ENCODE measurements at places on chromosomes 4 and X. TPM values are rescaled to one million over a fixed set of nuclear protein-coding genes. Genes with fewer than 3 reads are reported as not detected.

DNA sequence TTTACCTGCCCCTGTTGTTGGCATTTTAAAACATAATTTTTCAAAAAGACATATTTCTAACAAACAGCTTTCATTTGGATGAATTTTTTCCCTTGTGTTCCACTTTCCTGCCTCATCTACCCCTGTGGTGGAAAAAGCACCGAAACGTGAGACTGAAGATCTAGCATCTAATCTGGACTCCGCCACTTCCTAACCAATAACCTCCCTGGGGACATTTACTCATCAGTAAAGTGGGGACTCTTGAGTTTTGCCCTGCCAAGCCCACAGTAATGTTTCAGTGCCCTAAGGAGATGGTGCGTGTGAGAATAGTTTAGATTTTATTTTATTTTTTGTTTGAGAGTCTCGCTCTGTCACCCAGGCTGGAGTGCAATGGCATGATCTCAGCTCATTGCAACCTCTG is 56.7 kb downstream of the ADGRG2 start:
- H3K36me3 ChIP-seq: no peaks in the 10 kb centered on the region
- H3K4me1 ChIP-seq: no peaks in the 10 kb centered on the region
- no peak for DNase-seq
- no peaks in the 10 kb centered on the region for H3K27me3 ChIP-seq
- no peak overlapping the region for H3K4me3 ChIP-seq
- no peak overlapping the region for H3K27ac ChIP-seq

GRCh38 chr4:84479663-84480062 is 19.4 kb downstream of the NKX6-1 start:
- H3K4me3 ChIP-seq: no peak overlapping the region
- H3K27ac ChIP-seq: no peak overlapping the region
- no peaks in the 10 kb centered on the region for H3K4me1 ChIP-seq
- H3K27me3 ChIP-seq: peaks cover 33% of the 10 kb centered on the region
- no peak for DNase-seq

DNA sequence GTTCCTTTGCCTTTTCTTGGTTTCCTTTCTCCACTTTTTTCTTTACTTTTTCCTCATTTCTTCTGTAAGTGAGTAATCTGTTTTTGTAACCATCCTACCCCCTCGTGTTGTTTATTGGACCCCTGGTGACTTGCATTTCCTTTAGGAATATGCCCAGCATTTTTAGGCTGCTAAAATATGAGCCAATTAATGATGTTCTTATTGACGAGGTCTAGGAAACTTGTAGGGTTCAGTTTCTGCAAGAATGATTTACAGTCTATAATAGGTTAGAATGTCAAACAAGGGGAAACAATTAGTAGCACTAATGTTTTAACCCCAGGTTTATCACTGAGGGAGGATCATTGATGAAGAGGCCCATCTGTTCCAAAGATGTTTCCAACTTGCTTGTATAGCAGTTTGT is 79.0 kb downstream of the CPE start:
- H3K27ac ChIP-seq: no peak overlapping the region
- no peak overlapping the region for H3K4me3 ChIP-seq
- peaks cover 29% of the 10 kb centered on the region for H3K27me3 ChIP-seq
- H3K36me3 ChIP-seq: no peaks in the 10 kb centered on the region
- no peaks in the 10 kb centered on the region for H3K4me1 ChIP-seq

DNA sequence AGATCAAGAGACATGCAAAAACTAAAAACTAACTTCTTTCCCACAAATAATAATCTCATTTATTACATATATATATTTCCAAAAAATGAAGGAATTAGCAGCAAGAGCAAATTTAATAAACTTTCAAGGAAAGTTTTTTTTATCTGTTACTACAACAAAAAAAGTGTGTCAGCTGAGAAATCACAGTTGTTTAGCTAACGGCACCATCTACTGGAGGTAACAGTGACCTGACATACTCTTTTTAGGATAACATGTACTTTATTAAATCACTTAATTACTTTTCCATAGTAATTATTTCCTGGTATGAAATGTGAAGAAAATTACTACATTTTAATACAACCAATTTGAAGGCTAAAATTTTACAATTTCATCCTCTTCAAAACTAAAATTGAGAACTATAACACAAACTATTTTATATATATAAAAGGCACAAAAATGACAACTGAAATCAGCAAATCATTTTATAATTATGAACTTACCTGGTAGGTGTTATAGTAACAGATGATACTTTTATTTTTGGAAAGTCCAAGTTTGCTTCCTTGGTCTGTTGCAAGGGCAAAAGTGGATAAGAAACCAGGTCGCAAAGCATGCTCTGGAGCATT is 9.1 kb downstream of the LAMTOR3 start:
- no peak overlapping the region for H3K4me3 ChIP-seq
- no peak overlapping the region for H3K27ac ChIP-seq
- H3K27me3 ChIP-seq: no peaks in the 10 kb centered on the region

- peak overlapping the region; percentile 14 for H3K27ac ChIP-seq
- H3K36me3 ChIP-seq: peaks cover 24% of the 10 kb centered on the region
- H3K4me1 ChIP-seq: peaks cover 61% of the 10 kb centered on the region
- H3K4me3 ChIP-seq: peak overlapping the region; percentile 17
Measured at GRCh38 chr4:82362565-82362964, 11.2 kb downstream of the HNRNPD start.

DNA sequence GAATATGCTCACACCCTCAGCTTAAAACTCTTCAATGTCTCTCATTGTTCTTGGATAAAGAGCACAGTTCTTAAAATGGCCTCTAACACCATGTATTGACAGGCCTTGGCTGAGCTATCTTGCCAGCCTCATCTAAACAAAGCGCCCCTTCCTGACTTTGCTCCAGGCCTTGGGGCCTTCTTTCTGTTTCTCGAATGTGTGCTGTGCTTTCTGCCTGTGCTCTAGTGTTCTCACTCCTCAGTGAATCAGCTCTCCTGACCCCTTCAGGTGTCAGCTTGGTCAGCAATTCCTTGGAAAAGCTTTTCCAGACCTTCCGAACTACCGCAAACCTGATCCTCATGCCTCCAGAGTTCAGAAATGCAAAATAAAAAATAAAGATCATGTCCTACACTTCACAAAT is 346.3 kb upstream of the FSTL5 start:
- DNase-seq: no peak
- no peaks in the 10 kb centered on the region for H3K4me1 ChIP-seq
- no peaks in the 10 kb centered on the region for H3K27me3 ChIP-seq
- no peak overlapping the region for H3K27ac ChIP-seq
- H3K4me3 ChIP-seq: no peak overlapping the region
- H3K36me3 ChIP-seq: no peaks in the 10 kb centered on the region

DNA sequence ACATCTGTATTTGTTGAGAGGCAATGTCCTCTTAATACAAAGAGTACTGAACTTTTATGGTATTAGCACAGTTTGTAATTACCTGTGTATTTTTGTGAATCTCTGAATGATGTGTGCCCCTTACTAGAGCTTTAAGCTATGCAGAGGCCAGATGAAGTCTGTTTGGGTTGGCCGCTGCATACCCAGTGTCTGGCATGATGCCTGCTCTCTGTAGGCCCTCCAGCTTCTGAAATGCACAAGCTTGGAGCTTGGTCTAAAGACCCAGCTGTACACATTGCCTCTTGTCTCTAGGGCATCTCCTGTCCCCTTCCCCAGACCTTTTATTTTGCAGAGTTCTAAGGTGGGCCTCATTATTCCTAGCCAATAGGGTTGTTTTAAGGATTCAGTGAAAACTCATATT is 68.6 kb downstream of the CDS1 start:
- no peak overlapping the region for H3K4me3 ChIP-seq
- no peaks in the 10 kb centered on the region for H3K4me1 ChIP-seq
- no peaks in the 10 kb centered on the region for H3K27me3 ChIP-seq
- no peak for DNase-seq
- no peak overlapping the region for H3K27ac ChIP-seq

GRCh38 chr4:77433418-77433733 is 172.2 kb upstream of the CXCL13 start:
- H3K4me1 ChIP-seq: no peaks in the 10 kb centered on the region
- no peaks in the 10 kb centered on the region for H3K36me3 ChIP-seq
- DNase-seq: no peak
- H3K4me3 ChIP-seq: no peak overlapping the region

GRCh38 chr4:77465271-77465670 is 140.3 kb upstream of the CXCL13 start:
- no peak for DNase-seq
- H3K27me3 ChIP-seq: peaks cover 6% of the 10 kb centered on the region
- peak overlapping the region; percentile 21 for H3K4me3 ChIP-seq
- peaks cover 5% of the 10 kb centered on the region for H3K36me3 ChIP-seq
- peak overlapping the region; percentile 40 for H3K27ac ChIP-seq

DNA sequence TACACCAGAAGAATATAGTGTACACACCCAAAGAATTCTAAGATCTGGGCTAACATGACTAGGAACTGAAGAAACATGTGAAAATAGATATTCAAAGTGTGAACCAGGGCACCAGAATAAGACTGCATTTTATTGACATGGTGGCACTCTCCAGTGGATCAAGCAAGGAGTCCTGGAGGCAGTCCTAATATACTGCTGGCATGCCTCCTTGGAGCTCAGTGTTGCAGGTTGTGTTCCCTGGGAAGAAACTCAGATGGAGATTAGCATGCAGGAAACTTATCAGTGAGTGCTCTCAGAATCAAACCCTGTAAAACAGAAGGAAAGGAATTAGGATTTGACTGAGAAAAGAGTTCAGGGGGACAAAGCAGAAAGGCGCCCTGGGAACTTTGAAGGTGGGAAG is 105.1 kb downstream of the CXCL13 start:
- DNase-seq: no peak
- H3K4me3 ChIP-seq: no peak overlapping the region
- no peak overlapping the region for H3K27ac ChIP-seq
- no peaks in the 10 kb centered on the region for H3K27me3 ChIP-seq
- H3K36me3 ChIP-seq: peaks cover 18% of the 10 kb centered on the region
- peaks cover 42% of the 10 kb centered on the region for H3K4me1 ChIP-seq

DNA sequence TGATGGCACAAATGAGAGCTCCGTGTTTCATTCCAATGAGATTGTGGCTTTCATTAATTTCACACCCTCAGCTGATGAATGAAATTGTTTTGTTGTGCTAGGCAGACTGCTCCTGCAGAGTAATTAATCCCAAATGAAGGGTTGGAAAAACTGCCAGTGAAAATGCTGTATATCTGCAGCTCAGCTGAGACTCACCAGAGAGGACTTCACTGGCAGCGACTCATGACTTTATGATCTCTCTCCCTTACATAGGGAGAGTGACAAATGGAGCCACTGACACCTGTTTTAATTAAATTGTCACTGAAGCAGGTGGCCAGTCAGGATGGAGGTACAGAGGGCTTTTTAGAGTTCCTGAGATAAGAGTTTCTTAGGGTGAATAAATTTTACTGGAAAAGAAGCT is 24.8 kb downstream of the GRXCR1 start:
- no peaks in the 10 kb centered on the region for H3K36me3 ChIP-seq
- H3K27ac ChIP-seq: no peak overlapping the region
- no peak overlapping the region for H3K4me3 ChIP-seq
- no peaks in the 10 kb centered on the region for H3K27me3 ChIP-seq

DNA sequence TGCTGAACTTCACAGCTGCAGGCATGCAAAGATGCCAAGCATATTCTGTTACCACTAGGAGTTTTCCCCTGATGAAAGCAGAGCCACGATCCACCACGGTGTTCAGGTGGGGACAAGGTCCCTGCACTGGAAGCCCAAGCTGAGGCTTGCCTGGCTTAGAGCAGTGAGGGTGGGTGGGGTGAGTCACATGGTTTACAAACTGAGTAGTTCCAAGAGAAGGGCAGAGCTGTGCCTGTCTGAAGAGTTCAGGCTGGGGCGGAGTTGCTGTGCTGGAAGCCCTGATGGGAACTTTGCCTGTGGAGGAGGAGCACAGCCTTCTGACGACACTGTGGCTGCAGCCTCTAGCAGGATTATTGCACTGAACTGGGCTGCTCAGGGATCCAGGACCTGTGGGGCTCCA is 45.5 kb downstream of the FAM9B start:
- H3K36me3 ChIP-seq: no peaks in the 10 kb centered on the region
- DNase-seq: no peak
- no peaks in the 10 kb centered on the region for H3K27me3 ChIP-seq
- no peak overlapping the region for H3K27ac ChIP-seq

BBS12 gene
- total RNA-seq: 2.2 TPM

PPP1R3F gene
- total RNA-seq: 3.4 TPM

MAGEA12 gene
- not detected for total RNA-seq

NDST4 gene
- total RNA-seq: not detected

RAB41 gene
- not detected for total RNA-seq

PPAT gene
- 52.9 TPM for total RNA-seq
